ENCODE measurements at places on chromosomes 5 and 9.

DNA sequence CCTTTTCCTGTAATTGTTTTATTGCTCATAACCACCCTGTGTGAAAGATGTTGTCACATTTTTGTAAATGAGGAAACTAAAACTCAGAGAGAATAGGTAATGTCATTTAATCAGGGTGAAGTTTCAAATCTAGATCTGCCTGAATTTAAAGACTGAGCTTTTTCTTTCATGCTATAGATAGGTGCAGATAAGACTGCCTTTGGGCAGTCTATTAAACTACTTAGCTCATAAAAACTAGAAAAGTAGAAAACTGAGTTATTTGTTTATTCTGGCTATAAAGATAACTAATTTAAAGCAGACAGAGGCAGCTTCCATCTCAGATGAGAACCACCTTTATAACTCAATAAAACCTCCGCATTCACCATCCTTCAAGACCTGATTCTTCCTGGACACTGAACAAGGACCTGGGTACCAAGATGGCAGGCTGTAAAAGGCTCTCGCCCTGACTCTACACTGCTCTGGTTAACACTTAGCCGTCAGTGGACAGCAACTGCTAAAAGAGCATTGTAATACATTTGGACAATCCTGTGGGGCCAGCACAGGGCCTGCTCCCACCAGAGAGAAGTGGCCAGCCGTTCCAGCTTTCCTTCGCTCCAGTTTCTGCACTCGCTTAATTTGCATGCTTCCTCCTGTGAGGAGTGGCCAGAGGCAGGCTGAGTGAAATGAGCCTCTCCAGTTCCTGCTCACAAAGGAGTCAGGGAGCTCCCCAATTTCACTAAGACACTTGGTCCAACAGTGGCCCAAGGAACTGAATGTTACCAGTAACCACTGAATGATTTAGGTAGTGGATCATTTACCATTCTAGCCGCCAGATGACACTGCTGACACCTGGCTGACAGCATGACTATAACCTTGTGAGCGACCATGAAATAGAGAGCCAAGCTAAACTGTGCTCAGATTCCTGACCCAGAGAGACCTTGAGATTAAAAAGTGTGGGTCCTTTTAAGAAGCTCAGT is 566.4 kb downstream of the EFNA5 start:
- no peak for DNase-seq

DNA sequence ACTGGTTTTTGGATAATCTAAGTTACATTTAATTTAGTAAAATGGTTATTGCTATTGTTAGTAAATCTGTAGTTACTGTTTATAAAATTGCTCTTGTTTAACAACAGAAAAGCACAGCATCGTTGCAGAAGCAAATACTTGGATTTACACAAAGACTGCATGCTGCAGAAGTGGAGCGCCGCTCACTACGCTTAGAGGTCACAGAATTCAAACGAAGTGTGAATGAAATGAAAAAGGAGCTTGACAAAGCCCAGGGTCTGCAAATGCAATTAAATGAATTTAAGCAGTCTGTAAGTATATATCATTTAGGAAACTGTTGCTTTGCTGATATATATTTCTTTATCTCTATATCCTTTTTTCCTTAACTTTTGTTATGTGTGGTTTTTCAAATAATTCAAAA is 226.0 kb downstream of the CCDC171 start:
- no peak for DNase-seq

DNA sequence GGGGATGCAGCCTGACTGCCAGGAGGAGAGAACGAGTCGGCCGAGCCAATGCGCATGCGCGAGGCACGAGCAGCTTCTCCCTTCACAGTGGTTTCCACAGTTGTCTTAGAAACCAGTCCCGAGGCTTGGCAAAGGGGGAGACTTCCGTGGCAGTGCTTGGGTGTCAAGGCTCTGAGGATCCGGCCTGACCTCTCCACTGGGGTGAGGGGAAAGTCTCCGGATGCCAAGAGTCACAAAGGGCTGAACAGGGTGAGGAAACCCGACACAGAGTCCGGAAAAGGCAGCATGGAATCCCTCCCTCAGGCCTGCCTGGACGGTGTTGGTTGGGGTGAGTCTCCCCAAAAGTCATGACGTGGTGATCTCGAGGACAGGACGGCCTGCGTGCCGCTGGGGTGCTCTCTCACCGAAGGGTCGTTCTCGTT is 475.5 kb downstream of the SPATA31A7 start:
- no peak for DNase-seq

DNA sequence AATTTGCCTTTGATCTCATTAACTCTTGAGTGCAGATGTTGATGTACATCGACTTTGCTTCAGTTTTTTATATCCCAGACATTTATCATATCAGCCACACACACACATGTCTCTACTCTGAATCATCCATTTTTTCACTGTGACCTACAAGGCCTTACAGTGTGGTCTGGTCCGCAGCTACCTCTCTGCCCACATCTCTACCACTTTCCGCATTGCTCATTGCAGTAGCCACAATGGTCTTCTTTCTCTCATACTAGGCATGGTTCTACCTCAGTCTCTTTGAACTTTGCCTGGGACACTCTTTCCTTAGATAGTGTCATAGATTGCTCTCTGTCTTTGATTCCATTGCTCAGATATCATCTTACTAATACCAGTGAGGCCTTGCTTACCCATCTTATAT is 87.9 kb upstream of the FSD1L start:
- no peak for DNase-seq

DNA sequence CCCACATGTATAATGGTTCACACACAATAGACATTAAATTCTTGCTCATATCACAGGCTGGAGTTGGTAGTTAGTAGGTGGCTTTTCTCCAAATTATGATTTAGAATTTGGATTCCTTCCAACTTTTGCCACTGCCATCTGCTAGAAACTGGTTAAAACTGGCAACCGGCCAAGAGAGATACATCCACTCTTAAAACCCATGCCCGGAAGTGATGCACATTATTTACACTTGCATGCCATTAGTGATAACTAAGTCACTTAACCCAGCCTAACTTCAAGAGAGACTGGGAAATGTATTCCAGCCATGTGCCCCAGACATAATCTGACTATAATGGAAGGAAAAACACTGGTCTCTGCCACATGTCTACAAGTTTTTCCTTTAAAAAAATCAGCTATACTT is 395.7 kb upstream of the SEMA6A start:
- DNase-seq, result no peak

DNA sequence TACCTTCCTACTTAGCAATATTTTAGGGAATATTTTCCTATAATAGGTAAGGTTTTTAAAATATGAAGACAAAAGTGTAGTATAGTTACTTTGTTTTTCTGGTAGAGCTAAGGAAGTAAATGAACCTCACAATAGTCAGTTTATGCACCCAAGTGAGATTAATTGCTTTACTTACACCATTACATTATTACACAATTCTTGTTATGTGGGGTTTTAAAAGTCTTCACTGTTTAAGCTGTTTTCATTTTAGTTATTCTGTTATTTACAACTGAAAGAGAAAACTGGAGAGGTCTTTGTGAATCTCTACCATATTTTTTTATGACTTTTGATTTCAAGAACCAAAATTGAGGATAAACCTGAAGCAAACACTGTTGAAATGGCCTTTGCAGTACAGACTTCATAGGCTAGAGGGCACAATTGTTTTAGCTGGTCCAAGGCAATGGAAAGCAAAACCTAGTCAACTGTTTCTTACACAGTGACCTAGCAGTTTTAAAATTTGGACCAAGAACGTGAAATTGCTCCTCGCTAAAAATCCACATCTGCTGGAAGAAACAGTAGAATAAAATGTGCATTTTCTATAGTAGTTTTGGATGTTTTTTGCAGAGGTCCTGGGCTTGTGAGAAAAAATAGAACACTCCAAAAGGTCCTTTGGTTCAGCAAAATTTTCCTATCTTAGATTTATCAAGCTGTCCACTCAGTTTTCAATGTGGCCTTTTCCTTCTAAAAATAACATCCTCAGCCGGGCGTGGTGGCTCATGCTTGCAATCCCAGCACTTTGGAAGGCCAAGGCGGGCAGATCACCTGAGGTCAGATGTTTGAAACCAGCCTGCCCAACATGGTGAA is 66.4 kb upstream of the FER start:
- peak; percentile 9 for DNase-seq

GRCh38 chr9:90872835-90873294 is 71.2 kb downstream of the SYK start:
- DNase-seq, result no peak

GRCh38 chr5:139178935-139179334 is 19.2 kb downstream of the SIL1 start:
- no peak for DNase-seq

DNA sequence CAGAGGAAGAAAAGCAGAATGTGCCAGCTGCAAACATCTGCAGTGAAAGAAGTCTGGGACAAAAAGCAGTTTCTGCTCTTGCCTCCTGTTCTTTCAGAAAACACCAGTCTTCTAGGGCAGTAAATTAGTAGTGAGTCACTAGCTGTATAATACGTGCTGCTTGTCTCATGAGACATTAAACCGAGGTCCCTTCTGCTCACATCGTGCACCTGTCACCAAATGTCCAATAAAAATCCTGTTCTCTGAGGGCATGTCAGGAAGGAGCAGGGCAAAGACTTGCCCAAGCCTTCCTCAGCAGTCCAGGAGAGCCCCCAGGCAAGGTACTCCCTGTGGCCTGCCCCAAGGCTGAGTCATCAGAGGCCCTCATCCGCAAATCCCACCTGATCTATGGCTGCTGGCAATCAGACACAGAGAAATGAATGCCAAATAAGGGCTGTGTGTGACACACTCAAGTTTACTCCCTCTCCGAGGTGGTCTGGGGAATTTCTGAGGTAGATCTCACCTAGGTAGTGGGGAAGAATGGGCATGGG is 255.3 kb upstream of the SMARCA2 start:
- no peak for DNase-seq

DNA sequence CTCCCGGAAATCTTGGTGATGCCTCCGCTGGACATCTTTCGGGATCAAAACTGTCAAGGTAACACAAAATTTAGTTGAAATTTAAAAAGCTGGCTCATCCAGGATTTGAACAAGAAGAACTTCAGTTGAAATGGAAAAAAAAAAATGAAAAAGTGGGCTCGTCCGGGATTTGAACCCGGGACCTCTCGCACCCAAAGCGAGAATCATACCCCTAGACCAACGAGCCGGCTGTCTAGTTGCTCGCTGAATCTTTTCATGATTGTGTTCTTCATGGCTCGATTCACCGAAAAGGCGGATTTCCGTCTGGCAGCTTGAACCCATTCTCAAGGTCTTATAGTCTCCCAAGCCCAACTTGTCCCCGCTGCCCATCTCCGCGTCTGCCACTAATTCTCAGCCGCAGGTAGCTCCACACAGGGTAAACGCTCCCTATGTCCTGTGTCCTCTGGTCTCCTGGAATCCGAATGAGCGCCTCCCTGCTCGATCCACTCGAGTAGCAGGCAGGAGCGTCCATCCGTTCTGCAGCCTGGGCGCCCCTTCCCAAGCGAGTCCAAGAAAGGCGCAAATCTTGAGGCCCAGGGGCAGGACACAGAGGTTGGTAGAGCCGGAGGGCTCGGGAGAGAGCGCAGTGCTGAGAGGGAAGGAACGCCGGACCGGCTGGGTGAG is 16.2 kb downstream of the TRIM7 start:
- no peak for DNase-seq

DNA sequence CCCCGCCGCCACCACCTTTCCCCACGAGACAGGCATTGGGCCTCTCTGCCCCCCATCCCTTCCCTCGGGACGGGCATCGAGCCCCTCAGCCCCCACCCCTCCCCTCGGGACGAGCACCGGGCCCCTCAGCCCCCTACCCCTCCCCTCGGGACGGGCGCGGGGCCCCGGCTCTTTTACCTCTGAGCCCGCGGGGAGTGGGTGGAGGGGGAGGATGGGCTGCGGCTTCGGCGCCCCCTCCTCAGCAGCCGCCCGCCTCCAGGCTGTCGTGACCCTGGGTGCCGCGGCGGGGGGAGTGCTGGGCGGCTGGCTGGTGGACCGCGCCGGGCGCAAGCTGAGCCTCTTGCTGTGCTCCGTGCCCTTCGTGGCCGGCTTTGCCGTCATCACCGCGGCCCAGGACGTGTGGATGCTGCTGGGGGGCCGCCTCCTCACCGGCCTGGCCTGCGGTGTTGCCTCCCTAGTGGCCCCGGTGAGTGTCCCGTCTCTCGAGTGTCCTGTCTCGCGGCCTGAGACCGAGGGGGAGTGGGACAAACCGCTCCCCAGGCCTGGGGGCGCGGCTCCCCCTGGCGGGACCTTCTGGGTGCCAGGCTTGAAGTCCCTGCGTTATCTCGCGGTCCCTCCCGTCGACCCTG is 791 bp downstream of the SLC2A8 start:
- no peak for DNase-seq

- no peak for DNase-seq
These were observed 5.1 kb downstream of the TLN1 start for GRCh38 chr9:35726931-35727330.

GRCh38 chr9:17793713-17794622 is 215.1 kb downstream of the SH3GL2 start:
- no peak for DNase-seq

DNA sequence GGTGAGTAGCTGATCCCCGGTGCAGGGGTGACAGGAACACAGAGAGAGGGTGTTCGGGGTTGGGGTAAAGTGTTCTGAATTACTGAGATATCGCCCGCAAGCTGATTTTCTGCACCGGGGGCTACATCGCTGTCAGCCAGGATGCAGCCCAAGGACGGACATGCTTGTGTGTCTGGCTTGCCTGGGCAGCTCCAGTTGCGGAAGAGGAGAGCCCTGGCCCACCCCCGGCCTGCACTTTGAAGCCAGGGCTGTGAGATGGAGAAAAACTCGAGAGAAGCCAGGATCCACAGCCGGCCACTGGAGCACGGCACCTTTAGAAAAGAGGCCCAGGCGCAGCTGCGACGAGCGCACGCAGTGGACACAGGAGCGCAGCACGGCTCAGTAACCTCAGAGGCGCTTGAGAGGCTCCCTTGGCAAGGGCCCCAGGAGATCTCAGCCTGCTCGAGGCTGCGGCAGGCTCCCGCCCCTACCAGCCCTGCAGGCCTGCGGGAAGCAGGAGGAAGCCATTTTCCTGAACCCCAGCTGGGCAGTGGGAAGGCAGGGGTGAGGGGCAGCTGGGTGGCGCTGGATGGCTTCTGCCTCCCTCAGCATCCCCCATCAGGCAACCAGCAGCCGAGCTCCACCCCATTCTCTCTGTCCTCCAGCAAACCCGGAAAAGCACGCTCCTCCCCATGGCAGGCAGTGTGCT is 59.2 kb downstream of the C9orf50 start:
- no peak for DNase-seq

DNA sequence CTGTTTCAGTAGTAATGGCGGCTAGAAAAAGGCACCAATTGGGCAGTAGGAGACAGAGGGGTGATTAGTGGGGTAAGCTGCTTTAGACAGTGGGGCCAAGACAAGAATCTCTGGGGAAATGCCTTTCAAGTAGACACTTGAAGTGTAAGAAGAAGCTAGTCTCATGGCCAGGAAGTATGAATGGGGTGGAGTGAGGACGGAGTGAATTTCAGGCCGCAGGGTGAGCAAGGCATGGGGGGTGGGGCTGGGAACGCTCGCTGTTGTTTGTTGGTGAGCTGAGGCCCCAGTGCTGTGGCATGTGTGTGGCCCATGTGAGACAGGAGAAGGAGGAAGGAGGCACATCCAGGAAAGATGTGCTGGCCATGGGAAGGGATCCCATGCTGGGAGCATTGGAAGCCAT is 149.2 kb upstream of the NFIL3 start:
- DNase-seq, result no peak

GRCh38 chr9:14096258-14096922 is 217.6 kb downstream of the NFIB start:
- DNase-seq, result no peak

Data from BJ (cell line).